ENCODE measurements at places on chromosomes 12 and 14. TPM values are rescaled to one million over a fixed set of nuclear protein-coding genes. Genes with fewer than 3 reads are reported as not detected.

DNA sequence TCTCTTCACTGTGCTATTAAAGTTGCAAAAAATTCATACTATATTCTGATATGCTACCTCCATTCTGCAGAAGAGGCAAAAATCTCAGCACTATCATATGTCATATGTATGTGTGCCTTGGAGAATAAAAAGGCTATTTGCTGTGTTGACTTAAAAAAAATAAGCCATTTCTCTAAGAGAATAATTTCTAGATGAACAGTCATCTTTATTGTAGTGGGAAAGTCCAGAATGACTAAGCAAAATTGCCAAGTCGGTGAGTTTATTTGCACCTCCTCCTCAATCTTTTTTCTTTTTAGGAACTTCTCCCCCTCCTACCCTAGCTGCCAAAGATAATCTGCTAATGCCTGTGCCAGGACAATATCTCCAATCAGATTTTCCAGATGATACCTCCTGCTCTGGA, 353.8 kb upstream of the FAR2 start:
- DNase-seq = no peak

CEP83 gene
- 36.4 TPM for polyA plus RNA-seq

GRCh38 chr14:95346820-95347219, 27.1 kb upstream of the CLMN start:
- no peak for DNase-seq

GRCh38 chr12:115830633-115831032, 446.9 kb downstream of the MED13L start:
- DNase-seq = no peak

GRCh38 chr12:388541-389141, 479 bp downstream of the KDM5A start:
- DNase-seq = peak; percentile 31

DNAJC22 gene
- polyA plus RNA-seq = 6.5 TPM

GRCh38 chr12:124369055-124369826, 74.3 kb downstream of the RFLNA start:
- no peak for DNase-seq

DNA sequence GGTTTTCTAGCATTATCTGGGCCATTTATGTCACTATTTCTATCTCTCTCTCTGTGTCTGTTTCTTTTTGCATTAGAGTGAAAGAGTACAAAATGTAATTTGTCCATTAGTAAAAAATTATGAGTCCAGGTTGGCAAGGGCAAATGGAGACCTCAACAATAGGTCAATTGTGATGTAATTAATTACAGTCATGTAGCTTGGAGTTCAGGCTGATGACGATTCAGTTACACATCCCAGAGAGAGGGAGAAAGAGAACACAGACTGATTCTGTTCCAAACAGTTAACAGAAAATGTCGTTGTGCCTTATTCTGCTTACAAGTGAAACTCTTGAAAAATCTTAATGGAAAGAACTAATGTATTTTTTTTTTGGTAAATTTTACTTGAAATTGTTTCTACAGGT, 83.3 kb downstream of the ATXN7L3B start:
- DNase-seq = no peak

ANHX gene
- not detected for polyA plus RNA-seq

- no peak for DNase-seq
These were observed 15.7 kb upstream of the ANO2 start for GRCh38 chr12:5960783-5961182.

DNA sequence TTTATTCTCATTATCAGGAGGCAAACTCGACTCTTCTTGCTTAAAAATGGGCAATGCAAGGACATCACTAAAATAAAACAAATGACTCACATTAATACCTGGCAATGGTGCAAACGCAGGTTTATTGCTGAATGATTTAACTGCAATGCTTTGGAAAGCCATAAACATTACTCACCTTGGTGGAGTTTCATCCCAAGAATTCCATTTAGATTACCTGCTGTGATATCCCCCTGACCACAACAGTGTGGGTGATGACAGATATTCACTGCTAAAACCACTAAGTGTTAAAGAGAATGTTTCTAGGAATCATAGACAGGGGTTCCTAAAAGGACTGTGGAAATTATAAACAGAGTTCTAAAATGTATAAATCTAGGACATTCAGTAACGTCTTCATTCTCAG, 35.3 kb upstream of the CSRNP2 start:
- DNase-seq = no peak

CLEC1A gene
- 4.7 TPM for polyA plus RNA-seq

GRCh38 chr12:25578411-25579143, 25.5 kb upstream of the LMNTD1 start:
- DNase-seq = no peak

DNA sequence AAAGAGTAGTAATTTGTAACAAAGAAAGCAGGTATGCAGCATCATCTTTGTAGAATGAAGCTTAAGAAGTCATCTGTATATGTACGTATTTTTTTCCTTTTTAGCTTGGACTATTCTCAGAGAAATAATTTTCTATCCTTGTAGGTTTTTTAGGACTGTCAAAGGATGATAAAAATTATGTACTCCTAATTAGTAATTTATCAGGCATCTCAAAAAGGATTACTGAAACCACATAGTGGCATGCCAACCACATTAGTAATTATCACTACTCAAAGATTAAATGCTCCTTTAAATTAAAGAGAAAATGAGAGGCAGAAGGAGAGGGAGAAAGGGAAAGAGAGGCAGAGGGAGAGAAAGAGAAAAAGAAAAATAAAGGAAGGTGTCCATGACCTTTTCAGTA, 17.3 kb downstream of the TTC8 start:
- DNase-seq = no peak

GPR162 gene
- 26.1 TPM for polyA plus RNA-seq

DNA sequence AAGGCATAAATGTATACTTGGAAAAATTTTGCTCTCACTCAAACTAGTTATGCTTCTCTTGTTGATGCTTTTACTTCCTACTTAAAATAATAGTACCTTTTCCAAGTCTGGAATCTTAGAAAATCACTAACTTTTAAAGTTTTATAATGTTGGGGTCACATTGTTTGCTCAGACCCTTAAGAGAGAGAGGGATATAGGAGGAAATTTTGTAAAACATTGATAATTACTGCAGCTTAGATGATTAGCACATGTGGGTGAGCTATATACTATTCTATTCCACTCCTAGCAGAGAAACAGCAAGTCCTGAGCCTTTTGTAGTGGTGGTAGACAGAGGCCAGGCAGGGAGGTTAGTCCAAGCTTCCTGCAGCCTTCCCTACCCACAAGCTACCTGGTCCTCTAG, 13.4 kb downstream of the EID3 start:
- DNase-seq = no peak

- DNase-seq = no peak
These were observed 38.3 kb downstream of the PTHLH start for GRCh38 chr12:27934276-27934675.

DTD2 gene
- 19.9 TPM for polyA plus RNA-seq

EPS8 gene
- polyA plus RNA-seq = 62.2 TPM

GRCh38 chr12:26523708-26524150, 309.3 kb downstream of the ITPR2 start:
- DNase-seq = peak; percentile 21

GRCh38 chr12:45244561-45245343, 28.9 kb downstream of the ANO6 start:
- DNase-seq = no peak

SYCP3 gene
- 0.21 TPM for polyA plus RNA-seq

Data from left renal pelvis (tissue), 4 donors.